ENCODE measurements at places on chromosomes 1 and 21.

- DNase-seq, result no peak
Observed at GRCh38 chr21:8989261-8989711, 1532.1 kb upstream of the TPTE start.

- DNase-seq, result no peak
Observed at GRCh38 chr1:24656046-24656445, 12.9 kb downstream of the SRRM1 start.

- no peak for DNase-seq
Observed at GRCh38 chr1:201827321-201828216, 1.4 kb upstream of the IPO9 start.

GRCh38 chr1:44695671-44696070, 21.2 kb downstream of the ARMH1 start:
- no peak for DNase-seq

DNA sequence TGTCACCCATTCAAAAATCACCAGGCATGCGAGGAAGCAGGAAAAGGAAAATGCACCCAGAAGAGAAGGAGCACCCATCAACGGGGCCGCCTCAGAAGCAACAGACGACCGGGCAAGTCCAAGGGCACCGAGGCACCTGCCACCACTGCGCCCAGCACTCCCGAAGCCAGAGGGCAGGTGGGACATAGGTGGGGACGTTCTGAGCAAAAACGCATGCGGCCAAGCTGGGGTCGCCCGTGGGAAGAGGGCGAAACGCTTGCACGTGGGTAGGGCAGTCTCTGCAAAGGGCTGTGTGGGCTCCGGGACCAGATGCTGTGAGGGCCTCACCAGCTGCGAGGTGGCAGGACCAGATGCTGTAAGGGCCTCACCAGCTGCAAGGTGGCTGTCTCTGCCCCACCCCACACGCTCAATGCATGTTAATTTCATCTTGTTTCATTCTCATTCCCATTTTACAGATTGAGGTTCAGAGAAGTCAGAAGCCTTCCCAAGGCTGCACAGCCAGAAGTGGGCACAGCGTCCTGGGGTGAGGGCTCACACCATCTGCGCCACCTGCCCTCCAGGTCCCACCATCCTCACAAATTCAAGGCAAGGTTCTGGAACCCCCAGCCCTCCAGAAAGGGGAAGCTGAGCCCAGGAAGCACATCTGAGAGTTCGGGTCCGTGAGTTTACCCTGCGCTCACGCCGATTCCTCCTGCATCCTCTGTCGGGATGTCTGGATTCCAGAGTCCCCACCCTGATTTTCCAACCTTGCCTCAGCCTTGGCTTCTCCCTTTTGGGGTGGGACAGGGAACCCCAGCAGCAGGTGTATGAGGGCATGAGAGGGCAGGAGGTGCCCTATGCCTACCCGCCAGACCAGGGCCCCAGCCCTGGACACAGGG, 8.2 kb upstream of the SAMD11 start:
- no peak for DNase-seq

DNA sequence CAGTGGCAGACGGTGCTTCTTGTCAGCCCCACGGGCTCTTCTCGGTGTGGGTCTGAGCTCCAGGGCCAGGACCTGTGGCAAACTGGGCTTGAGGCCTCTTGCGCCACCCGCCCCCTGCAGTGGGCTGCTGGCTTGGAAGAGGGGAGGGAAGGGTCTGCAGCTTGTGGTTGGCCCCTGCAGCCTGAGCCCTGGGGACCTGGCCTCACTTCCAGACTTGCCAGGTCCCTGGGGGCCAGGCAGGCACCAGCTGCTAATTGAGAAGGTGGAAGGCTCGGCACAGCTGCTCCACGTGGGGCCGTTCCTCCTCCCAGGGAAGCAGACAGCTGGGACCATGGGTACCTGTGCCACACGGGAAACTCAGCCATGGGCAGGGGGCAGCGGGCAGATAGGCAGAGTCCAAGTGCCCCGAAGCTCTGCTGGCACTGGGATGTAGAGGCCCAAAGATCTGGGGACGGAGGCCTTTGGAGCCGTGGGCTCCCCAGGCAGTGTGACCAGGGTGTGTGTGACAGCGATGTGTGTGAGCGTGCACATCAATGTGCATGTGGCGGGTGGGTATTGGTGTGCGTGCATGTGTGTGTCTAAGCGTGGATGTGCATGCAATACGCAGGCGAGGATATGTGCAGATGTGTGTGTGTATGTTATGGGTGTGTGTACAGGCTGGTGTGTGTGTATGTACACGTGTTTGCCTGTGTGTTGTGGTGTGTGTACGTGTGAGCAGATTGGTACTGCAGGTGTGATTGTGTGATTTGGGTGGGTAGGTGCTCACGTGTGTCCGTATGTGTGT, 39.3 kb downstream of the TP73 start:
- DNase-seq, result no peak

GRCh38 chr1:87127581-87127980, 201.1 kb upstream of the LMO4 start:
- DNase-seq, result no peak

Data from stimulated activated CD4-positive, alpha-beta T cell treated with anti-CD3 and anti-CD28 coated beads, TNF-alpha, amount 100 ng/mL, for 1 hour (primary cell).